NCI-H1694 (cell line): ENCODE measurements at places on chromosomes 11 and 22.

- no peak for DNase-seq
Measured at GRCh38 chr11:134235399-134235798, 10.9 kb downstream of the VPS26B start.

DNA sequence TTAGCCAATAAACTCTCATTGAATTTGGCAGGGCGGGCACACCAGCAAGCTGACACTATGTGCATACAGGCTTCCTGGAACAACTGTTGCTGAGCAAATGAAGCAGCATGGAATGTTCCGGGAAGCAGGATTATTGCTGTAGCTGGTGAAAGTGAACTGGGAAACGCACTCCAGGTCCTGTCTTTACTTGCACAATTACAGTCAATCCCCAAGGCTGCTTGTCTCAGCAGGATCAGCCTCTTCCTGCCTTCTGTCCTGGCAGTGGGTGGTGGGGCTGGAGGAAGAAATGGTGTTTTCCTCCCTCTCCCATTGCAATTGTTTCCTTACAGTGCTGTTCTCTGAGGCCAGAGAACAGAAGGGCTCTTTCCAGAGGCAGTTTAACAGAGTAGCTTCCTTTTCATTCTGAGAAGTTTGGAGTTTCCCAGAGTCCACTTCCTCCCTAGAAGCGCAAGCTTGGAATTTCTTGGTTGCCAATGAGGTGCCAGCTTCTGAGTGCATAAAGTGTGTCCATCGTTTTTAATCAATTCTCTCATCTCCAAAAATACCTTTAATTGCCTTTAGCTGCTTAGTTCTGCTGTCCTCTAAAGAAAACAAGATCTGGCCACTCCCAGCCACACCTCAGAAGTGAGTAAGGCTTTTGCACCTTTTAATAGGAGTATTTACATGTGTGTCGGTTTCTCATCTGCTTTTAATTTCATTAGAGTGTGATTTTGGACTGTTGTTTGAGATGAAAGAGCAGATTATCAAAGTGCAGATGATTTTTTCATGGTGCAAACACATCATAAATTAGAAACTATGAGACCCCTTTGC, 19.9 kb downstream of the CD44 start:
- DNase-seq, result no peak

GRCh38 chr22:42994917-42995562, 19.9 kb downstream of the PACSIN2 start:
- no peak for DNase-seq

- no peak for DNase-seq
Measured at GRCh38 chr11:103648670-103649400, 387.6 kb upstream of the DDI1 start.

DNA sequence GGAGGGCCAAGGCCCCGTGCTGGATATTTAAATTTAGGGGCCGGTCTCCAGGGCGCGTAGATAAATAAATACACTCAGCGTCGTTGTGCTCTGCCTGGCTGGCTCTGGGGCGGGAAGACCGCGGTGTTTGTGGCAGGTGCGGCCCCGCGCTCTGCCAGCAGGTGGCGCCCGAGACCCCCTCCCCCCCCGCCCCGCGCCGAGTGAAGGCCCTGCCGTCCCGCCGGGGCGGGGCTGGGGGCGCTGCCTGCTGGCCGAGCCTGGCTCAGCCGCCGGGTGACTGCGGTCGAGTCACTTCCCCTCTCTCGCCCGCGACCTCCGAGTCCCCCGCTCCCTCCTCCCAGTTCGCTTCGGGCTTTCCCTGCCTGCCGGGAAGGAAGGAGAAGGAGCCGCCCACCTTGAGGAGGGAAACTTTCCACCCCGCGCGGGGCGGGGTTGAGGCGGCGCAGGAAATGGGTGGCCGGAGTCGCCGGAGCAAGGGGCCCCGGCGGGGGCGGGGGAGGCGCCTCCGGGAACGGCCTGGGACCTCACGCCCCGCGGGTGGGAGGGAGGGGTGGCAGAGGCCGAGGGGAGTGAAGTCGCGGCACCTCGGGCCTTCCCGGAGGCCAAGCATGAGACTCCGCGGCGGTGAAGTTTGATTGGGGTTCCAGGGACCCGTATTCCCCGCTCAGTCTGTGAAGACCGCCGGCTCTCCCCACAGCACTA, 1.6 kb upstream of the EHBP1L1 start:
- no peak for DNase-seq

DNA sequence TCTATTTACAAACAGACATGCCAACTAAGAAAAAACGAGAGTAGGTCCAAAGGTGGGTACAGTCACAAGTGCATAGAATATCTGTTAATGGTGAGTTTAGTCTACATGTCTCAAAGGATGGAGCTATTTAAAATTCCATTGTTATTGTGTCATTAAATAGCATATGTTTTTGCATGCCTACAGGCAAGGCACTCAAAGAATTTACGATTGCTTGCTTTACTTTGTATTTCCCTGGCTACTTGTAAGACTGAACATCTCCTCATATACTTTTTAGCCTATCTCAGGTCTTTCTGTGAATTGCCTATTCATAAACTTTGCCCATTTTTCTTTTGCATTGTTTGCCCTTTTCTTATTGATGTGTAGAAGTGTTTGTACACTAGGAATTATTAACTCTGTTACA, 39.7 kb downstream of the DEUP1 start:
- no peak for DNase-seq

DNA sequence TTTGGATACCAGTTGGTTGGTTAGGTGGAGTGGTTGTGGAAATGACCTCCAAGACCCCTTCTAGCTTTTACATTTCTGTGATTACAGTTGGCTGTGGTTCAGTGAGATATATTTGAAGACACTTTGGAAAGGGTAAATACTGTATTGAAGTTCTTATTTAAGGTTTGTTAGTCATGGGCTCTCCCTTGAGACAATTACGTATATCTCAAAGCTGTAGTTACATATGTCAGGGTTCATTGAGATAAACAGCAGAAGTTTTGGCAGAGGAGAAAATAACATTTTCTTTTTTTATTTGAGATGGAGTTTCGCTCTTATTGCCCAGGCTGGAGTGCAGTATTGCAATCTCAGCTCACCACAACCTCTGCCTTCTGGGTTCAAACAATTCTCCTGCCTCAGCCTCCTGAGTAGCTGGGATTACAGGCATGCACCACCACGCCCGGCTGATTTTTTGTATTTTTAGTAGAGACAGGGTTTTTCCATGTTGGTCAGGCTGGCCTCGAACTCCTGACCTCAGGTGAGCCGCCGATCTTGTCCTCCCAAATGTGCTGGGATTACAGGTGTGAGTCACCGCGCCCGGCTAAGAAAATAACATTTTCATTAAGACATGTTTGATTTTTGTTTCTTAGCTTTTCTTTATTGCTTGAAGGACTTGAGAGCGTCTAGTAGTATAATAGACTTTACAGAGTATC, 1.9 kb downstream of the RNF121 start:
- no peak for DNase-seq

DNA sequence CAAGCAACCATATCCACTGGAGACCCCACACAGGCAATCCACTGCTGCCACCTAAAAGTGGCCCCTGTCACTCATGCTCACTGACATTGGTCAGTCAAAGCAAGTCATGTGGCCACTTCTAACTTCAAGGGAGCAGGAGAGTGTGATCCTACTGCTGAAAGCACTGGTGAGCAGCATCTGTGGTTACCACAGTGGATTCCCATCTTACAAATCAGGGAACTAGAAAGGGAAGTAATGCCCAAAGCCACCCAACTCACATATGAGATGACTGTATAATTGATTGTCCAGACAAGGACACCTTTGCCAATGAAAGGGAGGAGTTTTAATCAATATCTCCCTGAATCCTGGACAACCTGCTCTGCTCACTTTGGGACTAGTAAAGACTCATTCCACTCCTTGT, 17.7 kb downstream of the RCN1 start:
- DNase-seq, result no peak

- DNase-seq, result no peak
Measured at GRCh38 chr11:22976146-22976545, 115.9 kb upstream of the CCDC179 start.

DNA sequence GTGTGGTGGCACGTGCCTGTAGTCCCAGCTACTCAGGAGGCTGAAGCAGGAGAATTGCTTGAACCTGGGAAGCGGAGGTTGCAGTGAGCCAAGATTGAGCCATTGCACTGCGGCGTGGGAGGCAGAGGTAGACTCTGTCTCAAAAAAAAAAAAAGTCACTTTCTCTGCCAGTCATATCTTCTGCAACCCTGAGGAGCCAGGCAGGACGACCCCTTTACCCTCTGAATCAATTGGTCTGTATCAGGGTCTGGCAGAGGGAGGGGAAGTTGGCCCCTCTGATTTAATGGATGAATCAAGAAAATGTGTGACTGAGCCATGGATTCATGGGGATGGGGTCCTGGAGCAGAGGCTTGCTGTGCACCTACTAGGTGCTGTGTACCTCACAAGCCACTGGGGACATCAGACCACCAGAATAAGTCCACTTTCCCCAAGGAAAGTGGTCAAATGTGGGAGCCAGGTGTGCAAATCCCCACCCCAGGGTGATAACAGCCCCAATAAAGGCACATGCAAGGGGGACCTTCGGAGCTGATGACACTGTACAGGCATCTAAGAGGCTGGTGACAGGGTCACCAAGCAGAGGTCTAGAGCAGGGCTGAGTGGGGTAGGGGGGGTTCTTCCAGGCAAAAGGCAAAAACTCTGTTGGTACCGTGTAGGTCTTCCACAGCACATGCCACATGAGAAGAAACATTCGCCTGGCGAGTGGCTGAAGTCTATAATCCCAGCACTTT, 29.0 kb downstream of the TXN2 start:
- DNase-seq, result no peak

DNA sequence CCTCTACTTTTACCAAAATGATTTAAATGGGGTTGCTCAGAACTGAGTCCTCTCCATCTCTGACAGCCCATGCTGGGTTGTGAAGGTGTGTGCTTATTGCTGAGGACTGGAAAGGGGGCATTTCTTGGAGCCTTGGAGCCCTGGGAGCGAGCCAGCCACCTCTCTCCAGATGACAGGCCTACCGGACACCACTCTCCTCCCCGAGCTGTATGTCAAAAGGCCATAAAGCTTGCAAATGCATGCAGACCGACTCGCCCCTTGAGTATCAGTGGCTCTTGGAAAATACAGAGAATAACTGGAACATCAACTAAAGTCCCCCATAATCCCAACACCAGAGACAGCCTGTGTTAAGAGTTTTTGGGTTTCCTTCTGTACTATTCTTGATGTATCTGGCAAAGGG, 67.9 kb upstream of the PITPNB start:
- DNase-seq, result no peak

- no peak for DNase-seq
Measured at GRCh38 chr11:124892146-124892545, 5.5 kb downstream of the ROBO4 start.

DNA sequence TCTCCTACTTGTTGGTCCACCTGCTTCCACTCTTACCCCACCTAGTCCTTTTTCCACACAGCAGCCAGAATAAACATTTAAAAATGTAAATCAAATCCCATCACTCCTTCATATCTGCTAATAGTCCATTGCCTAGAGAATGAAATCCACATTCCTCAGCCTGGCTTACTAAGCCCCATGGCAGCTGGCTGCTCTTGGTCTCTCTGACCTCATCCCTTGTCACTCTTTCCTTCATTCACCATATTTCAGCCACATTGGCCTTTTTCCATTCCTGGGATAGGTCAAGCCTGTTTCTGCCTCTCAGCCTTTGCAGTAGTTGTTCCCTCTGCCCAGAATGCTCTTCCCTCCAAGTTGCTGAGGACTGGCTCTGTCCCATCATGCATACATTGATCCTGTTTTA, 512.8 kb downstream of the INSC start:
- DNase-seq, result no peak

- no peak for DNase-seq
Measured at GRCh38 chr11:28728666-28729065, 620.5 kb downstream of the METTL15 start.

- no peak for DNase-seq
Measured at GRCh38 chr11:119376197-119376847, 5.2 kb downstream of the USP2 start.

DNA sequence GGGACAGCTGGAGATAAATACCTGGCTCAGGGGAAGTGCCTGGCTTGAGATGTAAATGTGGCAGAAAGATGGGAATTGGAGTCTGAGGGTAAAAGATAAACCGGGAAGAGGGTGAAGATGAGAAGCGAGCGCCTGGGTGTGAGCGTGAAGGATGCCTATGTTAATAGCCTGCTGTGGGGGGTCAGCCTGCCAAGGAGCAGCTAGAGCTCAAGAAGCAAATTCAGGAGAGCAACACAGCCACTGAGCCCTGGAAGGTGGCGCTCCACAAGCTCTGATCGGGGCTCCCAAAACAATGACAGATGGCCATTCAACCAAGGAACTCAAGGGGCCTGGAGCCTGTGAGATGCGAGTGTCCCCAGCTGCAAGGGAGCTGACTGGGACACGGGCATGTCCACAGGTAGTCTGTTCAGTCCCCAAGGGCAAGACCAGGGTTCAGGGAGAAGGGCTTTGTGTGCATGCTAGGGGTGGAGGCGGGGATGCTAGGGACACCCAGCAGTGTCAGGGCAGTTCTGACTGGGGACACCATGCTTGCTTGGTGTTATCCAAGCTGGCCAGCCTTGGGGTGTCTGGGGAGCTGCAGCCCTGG, 2.8 kb downstream of the GSC2 start:
- no peak for DNase-seq

DNA sequence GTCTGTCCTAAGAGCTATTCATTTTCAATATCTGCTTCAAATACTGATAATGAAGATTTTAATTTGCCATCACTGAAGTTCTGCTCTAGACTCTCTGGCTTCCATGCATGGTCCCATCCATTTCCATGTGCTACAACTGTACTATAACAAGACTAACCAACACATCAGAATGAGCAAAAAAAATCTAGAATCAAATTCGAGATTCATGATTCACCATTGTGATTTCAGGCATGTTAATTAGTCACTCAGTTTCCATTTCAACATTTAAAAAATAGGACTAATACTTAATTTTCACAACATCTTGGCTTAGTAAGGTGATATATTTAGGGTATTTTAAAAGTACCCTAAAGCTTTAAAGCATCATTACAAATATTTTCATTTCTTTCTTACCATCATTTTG, 22.8 kb downstream of the PICALM start:
- DNase-seq, result no peak

- no peak for DNase-seq
Measured at GRCh38 chr22:19884161-19884953, 29.7 kb upstream of the GNB1L start.

DNA sequence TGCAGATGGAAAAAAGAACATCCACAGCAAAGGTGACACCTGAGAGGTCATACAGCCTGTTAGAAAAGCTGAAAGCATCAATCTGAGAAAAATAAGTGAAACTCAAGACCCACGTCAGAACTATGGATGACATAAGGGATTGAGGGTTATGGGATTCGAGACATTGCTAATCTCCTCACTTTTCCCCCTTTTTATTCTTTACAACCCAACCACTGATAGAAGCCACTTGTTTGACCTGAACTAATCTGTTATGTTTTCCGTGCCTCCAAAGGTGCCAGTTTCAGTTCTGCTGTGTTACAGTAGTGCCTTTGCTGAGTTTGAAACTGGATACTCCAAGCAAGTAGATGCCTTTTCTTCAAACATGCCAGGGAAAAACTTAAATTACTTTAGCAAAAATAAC, 16.9 kb upstream of the SESN3 start:
- DNase-seq, result no peak

DNA sequence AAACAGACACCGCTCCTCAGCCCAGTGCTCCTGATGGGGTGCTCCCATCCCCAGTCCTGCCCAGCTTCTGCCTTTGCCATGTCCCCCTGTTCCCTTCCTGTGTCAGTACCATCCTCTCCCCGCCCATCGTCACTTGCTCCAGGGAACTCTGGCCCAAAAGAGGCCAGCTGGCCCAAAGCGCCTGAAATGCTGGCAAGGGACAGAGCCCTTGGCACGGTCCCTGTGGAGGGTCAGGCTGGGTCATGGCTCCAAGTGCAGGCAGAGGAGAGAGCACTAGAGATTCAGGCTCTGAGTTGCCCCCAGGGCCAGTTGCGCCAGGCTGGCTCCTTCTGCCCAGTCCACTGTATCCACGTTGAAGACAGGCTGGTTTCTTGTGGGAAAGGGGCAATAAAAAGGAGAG, 8.4 kb upstream of the HDHD5 start:
- DNase-seq, result no peak
